Vein endothelial cell (primary cell): ENCODE measurements at places on chromosomes 2 and 18. TPM values are rescaled to one million over a fixed set of nuclear protein-coding genes. Genes with fewer than 3 reads are reported as not detected.

GKN1 gene
- total RNA-seq, result not detected in 2 replicates

NPHP1 gene
- total RNA-seq, result 4.6 and 6.6 TPM in 2 replicates

HMSD gene
- not detected in 2 replicates for total RNA-seq

HOXD10 gene
- total RNA-seq, result 2.2 and 2.3 TPM in 2 replicates

MPP4 gene
- 7.5 and 17.1 TPM in 2 replicates for total RNA-seq

SIGLEC15 gene
- 0.19 TPM in 1 of 2 replicates, not detected in the other for total RNA-seq

TFPI gene
- 693 and 1,032 TPM in 2 replicates for total RNA-seq

SCG2 gene
- total RNA-seq, result not detected in 2 replicates

LIPG gene
- total RNA-seq, result 30.4 and 80.9 TPM in 2 replicates
